ENCODE measurements at places on chromosomes 6 and 20.

- DNase-seq, result no peak
These were observed 47.7 kb downstream of the UBE2V1 start for GRCh38 chr20:50065325-50065615.

DNA sequence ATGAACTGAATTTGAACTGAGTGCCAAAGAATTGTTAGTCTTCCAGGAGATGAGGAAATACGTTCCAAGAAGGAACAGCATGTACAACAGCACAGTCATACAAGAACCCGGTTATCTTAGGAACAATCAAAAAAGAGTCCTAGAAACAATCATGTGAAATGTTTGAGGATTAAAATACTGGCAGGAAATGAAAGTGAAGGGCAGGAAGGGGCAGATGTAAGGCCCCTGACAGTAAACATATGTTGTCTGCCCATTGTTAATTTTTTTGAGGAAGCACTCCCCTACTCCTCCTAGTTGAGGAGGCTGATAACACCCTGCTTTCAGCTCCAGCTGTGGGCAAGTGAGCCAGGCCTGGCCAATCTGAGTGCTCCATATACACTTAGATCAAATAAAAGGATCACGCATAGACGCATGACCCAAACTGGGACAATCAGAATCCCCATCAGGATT lies 220.9 kb downstream of the HACE1 start:
- no peak for DNase-seq

DNA sequence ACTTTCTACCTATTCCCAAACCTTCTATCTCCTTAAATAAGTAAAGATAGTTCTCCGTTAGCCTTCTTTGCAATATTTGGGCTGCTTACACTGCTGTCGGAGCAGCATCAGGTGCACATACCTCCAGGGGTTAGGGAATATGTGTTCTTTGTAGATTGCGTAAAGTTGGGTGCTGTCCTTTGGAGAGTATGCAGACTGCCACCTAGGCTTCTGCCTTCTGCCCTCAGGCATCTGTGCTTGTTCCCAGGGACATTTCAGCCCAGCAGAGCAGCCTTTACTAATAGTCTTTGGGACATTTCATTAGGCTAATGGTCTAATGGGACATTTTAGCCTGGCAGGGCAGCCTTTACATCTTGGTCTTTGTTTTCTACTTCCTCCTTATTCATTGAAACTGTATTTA lies 260.6 kb downstream of the TPBG start:
- no peak for DNase-seq

DNA sequence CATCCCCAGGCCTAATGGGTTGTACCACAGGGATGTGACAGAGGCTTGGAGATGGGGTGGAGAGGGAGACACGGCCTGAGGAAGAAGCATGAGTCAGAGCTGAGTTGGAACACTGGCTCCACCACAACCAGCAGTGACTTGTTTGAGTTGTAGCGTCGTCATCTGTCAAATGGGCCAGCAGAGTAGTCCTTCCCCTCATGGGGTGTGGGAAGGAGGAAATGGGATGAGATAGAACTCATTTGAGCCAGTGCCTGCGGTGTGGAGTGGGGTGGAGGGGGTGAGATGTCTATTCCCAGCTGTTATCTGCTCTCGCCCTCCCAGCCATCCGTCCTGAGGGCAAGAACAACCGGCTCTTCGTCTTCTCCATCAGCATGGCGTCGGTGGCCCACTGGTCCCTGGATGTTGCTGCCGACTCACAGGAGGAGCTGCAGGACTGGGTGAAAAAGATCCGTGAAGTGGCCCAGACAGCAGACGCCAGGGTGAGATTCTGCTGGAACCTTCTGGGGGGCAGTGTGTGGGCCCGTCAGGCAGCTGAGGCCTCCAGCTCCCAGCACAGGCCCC lies 32.5 kb downstream of the PLCG1 start:
- DNase-seq, result no peak

DNA sequence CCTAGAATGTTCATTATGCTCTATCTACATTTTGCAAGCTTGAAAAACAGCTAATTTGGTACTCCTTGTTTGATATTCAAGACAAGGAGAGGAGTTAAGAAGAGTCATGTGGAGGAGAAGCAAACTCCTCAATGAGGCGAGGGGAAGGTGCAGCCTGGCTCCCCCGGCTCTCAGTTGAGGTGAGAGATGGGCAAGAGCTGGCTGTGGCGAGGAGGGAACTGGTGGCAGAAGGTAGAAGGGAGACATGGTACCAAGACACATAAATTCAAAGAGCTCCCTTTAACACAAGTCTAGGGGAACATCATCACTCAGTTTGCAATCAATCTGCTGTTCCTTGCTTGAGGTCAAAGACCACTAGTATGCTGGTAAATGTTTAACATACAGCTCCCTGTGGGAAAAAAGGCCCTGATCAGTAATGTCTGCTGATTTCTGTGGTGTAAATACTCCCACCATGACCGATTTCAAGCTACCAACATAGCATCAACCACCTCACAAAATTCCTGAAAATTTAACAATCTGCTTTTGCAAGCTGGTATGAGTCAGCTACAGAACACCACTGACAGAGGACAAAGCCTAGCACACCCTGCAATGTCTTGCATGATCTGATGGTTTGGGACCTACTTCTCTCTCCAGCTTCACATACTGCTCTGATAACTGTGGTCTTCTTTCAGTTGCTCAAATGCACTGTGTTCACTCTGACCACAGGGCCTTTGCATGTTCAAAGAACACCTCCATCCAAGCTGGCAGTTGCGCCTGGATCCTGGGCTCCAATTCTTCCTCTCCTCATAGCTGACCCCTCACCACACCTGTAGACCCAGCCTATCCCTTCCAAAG lies 516.3 kb upstream of the CHD6 start:
- DNase-seq, result no peak

GRCh38 chr6:131251590-131252199 lies 116.4 kb downstream of the AKAP7 start:
- DNase-seq, result no peak

- DNase-seq, result no peak
These were observed 6.7 kb upstream of the GJA10 start for GRCh38 chr6:89887452-89888137.

- no peak for DNase-seq
These were observed 22.6 kb upstream of the DYNLRB1 start for GRCh38 chr20:34493646-34494045.

DNA sequence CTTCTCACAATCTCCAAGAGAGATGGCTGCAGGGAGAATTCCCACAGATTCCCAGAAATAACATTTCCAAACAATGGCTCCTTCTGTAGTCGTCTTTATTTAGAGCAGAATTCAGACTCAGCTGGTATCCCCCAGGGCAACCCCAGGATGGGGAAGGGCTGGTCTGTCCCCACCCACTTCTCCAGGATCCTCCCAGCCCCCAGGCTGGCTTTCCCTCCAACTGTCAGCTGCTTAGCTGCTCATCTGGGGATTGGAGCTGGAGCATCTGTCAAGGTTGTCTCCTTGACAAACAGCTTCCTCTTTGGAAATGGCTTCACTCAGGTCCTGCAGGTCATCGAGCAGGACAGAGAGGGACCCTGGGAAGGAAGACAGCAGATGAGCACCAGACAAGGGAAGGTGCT lies 3.5 kb upstream of the PSORS1C2 start:
- DNase-seq, result no peak

DNA sequence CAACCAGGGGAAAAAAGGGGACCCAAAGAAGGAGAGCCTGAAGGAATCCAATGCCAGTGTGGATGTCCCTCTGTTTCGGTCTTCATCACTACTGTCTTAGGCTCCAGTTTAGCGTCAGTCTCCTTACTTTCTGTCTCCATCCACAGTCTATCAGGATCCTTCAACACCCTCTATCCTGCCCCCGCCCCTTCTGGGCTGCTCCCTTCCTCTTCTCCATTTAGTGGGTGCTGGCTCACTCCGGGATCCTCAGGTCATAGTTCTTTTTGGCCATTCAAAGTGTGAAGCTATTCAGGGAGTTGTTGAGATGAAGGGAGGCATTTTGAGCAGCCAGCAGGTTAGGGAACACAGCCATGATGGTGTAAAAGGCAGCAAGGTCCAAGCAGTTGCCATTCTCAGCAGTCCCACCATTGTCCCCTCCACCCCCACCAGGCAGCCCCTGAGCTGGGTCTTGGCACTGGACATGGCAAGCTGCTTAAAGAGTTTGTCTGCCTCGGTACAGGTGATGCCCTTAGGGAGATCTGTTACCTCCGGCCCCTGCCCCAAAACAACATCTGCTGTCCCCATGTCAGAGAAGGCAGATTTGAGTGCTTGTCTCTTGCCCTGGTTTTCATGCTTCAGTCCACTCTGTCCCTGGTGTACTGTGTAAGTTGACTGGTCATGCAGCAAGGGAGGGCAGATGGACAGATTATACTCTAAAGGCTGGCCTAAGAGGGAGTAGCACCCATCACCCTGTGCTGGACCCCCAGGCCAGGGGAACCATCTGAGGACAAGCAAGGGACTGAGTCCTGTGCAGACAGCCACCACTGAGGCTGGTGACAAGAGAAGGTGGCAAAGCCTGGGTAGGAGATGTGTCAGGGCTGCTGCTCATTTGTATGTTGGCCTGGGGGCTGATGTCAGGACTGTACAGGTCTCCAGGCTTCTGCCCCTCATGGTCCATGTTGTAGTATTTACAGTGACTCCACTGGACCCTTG lies 842.0 kb downstream of the HACE1 start:
- DNase-seq, result no peak

DNA sequence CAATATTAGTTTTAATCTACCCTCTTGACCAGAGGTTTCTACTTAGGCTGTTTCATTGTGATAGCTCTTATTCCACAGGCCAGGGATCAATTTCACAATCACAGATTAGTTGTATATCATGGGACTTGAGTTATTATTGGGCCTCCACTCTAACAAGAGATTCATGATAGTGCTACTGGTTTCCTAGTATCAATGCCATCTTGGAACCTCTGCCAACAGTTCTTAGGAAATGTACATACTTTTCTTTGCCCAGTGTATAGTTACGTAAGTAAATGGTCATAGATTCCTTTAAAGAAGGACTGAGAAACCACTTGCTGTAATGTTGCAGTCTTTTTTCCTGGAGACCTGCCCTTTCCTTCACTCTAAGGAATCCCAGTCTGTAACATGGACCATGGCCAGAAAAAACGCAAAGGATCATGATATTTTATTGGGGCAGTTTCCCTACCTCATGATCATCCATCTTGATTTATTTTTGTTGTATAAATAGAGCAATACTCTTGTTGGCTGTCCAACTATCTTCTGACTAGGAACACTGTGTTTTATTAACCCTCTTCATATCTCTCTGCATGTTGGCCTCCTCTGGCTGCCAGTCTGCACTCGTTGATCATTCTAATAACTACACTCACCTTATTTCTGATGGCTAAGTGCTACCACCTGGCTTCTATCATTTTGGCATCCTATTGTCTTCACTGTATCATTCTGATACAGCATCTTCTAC lies 38.0 kb upstream of the VGLL2 start:
- no peak for DNase-seq

DNA sequence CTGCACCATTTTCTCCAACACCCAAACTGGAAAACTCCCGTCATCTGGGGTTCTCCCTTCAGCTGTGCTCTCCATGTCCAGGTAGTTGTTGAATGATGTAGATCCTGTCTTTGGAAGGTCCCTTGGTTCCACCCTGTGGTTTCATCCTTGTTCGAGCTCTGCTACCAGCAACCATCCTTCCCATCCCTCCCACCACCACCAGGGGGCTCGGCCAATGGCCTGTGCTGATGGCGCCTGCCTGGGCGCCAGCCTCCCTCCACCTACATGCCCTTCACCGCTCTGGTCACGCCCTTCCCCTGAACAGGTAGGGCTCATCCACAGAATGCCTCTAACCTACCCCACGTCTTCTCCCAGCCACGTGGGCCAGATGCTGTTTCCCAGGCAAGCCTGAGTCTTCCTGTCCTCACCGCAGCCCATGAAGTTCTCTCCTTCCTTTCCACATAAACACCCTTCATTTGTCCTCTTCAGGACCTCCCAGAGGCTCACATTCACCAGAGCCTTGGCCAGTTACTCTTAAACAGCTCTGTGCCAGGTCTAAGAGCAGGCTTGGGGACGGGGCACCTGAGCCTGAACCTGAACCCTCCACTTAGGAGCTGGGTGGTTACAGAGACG lies 75.1 kb upstream of the DUSP22 start:
- no peak for DNase-seq

GRCh38 chr6:157466342-157466648 lies 85.3 kb downstream of the ZDHHC14 start:
- no peak for DNase-seq

DNA sequence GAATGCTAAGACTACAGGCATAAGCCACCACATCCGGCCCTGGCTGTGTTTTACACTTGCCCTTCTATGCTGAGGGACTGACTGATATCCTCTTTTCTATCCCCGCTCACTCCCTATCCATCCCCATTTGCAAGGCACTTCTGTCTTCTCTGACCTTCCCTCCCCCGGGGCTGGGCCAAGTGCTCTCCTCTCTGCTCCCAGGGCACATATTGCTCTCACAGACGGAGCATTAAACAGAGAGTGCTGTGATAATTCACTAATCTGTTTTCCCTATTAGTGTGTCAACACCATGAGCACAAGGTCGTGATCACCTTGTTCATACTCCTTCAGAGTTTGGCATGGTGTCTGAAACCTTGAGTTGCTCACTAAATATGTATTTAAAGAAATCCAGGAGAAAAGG lies 9.0 kb upstream of the SLC2A12 start:
- DNase-seq, result no peak

DNA sequence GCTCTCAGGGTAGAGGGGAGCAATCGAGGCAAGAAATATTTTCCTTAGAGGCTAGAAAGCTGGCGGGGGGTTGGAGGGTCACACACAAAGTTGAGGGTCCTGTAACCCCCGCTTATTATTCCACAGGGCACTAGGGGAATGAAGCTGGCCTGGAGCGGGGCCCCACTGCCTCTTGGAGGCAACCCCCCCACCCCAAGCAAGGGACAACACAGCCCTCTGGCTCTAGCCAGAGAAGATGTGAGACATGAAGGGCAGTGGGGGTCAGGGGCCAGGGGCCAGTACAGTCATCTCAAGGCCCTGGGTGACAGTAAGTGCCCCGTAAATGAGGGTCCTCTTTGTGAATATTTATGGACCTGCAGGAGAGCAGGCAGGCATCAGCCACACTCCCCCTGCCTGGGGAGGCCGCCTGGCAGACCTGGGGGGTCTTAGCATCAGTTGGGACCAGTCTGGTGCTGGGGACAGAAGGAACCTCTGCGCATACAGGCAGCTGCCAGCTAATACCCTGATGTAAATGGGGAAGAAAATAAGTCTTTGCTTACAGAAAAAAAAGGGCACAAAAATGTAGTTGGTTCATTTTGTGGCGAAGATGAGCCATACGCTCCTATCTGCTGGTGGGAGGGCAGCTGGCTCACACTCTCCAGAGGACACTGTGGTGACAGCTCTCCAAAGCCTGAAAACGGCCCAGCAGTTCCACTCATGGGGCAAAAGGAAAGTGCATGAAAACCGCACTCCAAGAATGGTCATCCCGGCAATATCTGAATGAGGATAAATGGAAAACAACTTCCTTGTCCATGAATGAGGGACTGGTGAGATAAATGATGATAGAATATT lies 21.9 kb downstream of the SPATA2 start:
- DNase-seq, result no peak

All from activated T-helper 1 cell treated with Interleukin-2 at 50 U/mL for 16 hours (primary cell).